ENCODE measurements at places on chromosomes 16 and 17.

GRCh38 chr17:28341516-28341915, 6.0 kb downstream of the TNFAIP1 start:
- no peak for DNase-seq

DNA sequence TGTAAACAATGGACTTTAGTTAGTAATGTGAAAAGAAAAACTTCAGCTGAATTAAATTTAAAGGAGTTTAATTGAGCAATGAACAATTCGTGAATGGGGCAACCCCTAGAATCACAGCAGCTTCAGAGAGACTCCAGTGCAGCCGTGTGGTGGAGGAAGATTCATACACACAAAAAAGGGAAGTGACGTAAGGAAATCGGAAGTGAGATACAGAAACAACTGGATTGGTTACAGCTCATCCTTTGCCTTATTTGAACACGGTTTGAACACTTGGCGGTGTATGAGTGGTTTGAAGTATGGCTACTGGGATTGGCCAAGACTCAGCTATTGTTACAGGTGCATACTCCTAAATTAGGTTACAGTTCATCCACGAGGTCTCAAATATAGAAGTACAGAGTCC, 460.4 kb upstream of the ASIC2 start:
- DNase-seq: peak; percentile 22

DNA sequence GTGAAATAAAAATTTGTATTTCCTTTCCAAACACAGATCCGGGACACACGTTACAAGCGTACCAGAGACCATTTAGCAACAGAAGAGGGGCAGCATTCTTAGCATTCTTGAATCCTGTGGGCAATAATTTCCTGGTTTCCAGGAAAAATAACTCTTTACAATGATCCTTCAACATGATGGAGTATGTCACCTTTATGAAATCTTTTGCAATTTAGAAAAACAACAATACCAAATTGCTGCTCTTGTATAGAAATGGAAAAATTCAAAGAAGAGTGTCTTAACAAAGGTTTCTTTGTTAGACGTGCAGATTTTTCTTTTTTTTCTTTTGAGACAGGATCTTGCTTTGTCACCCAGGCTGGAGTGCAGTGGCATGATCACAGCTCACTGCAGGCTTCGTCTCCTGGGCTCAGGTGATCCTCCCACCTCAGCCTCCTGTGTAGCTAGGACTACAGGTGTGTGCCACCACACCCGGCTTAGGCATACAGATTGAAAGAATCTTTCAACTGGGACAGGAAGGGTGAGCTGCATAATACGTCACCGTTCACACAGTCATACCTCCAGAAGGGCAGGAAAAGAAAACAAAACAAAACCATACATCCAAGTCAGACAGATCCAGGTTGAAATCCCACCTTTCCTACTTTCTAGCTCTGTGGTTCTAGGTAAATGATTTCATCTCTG, 10.8 kb upstream of the GCSH start:
- no peak for DNase-seq

GRCh38 chr16:77652399-77652798, 69.9 kb upstream of the NUDT7 start:
- no peak for DNase-seq

- DNase-seq: peak; percentile 98
Measured at GRCh38 chr16:28935924-28936783, 4.4 kb downstream of the CD19 start.

GRCh38 chr17:31653691-31654090, 205.4 kb downstream of the COPRS start:
- DNase-seq: peak; percentile 2

GRCh38 chr17:46027048-46027975, 28.3 kb downstream of the STH start:
- DNase-seq: no peak

GRCh38 chr17:41464682-41465081, 2.5 kb downstream of the KRT32 start:
- no peak for DNase-seq

GRCh38 chr16:28188085-28188916, 23.5 kb downstream of the XPO6 start:
- no peak for DNase-seq

- DNase-seq: no peak
Measured at GRCh38 chr17:60528828-60529227, 2.8 kb upstream of the APPBP2 start.

- DNase-seq: peak; percentile 96
Measured at GRCh38 chr17:41688641-41689496, at the start of gene EIF1. EIF1 (plus strand) TSS chr17:41688885; CDS start chr17:41689039, 154 bp downstream.

DNA sequence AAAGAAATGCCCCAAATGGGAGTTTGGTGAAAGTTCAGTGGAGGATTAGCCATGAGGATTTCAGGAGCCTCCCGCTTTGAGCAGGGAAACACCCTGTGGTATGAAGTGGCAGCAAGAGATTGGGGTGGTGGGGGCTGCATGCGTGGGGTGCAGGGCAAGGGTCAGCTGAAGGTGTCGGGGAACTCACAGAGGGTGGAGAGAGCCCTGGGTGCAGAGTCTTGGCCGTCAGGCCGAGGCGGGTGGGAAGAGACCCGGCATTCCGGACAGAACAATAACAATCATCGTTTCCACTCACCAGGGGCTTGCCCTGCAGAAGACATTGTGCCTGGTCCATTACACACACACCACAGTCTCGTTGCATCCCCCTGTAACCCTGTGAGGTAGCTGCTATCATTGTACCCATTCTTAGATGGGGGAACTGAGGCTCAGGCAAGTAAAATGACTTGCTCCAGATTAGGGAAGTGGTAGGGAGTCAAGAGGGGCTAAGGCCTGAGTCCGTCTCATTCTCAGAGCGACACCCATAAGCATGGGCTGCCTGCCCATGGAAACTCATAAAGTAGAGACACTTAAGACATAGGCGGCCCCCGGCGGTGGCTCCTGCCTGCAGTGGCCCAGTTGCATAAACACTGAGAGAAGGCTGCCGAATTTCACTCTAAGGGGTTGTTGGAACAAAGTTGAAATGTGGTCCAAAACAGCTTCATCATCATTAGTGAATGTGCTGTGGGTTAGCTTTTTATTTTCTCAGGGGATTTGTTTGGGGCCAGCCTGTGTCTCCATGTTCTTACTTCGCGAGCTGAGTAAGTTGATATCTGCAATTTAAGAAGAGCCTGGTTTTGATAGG, 93.3 kb downstream of the CMIP start:
- DNase-seq: no peak

DNA sequence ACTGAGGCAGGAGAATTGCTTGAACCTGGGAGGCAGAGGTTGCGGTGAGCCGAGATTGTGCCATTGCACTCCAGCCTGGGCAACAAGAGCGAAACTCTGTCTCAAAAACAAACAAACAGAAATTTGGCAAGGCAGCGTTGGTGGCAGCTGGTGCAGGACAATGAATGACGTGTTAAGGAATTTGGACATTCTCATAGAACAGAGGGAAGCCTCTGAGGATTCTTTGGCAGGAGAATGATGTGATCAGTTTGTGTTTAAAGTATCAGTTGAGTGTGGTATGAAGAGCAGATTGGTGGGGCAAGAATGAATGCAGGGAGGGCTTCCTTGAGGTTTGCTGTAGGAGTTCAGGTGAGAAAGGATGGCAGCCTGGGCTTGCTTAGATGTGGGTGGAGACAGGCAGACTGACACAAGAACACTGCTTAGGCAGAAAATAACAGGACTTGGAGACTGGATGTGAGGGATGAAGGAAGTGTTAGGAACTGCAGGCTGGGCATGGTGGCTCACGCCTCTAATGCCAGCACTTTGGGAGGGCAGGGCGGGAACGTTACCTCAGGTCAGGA, 4.8 kb downstream of the CYB5D2 start:
- no peak for DNase-seq

DNA sequence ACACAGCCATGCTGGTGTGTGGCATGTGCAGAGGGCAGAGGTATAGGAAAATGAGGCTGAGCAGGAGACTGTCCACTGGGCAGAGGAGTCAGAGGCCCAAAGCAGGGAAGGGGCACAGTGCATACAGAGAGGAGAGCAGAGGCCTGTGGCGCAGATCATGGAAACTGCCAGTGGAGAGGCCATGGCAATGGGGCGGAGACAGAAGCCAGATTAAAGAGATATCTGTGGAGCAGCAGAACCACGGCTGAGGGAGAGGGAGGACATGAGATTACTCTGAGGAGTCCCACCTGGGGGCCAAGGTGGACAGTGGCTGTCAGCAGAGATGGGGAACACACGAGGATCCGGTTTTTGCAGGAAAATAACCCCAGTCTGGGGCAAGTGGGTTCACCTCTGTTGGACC, 43.3 kb downstream of the RANBP10 start:
- no peak for DNase-seq

DNA sequence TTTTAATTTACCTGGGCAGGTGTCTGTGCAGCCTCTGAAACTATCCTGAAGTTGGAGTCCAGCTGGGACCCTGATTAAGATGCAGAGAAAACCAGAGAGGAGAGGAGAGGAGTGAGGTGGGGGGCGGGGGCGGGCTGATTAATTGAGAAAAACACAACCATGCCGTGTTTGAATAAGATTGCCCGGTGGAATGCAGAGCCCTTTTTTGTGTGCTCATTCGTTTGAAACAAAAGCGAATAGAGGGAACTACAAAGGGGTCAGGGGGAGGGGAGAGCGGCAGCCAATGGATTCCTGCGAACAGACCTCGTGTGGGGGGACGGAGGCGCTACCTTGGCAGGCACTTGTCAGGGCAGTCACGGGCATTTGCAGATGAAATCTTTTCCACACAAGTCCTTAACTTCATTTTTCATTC, 355.8 kb downstream of the SOX9 start:
- DNase-seq: no peak

- no peak for DNase-seq
Measured at GRCh38 chr17:29570521-29570920, 2.0 kb downstream of the TP53I13 start.

GRCh38 chr17:64658931-64659330, 3.2 kb downstream of the SMURF2 start:
- no peak for DNase-seq

DNA sequence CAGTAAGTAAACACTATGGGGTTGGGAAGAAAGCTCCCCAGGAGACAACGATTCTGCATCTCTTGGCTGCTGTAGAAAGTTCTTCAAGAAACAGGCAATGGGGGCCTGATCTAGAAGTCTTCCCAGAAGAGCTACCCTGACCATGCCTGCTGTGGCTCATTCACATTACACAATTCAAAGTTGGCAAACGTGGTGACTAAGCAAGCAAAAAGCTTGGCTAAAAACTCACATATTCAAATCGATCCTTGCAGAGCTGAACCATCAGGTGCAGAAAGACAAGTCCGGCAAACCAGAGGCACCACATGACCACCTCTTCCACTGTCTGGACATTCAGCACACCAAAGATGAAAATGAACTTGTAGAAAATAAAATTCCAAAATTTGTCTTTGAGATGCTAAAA, 16.1 kb downstream of the AMFR start:
- DNase-seq: no peak

GRCh38 chr17:63402431-63403212, 43.5 kb downstream of the CYB561 start:
- no peak for DNase-seq

DNA sequence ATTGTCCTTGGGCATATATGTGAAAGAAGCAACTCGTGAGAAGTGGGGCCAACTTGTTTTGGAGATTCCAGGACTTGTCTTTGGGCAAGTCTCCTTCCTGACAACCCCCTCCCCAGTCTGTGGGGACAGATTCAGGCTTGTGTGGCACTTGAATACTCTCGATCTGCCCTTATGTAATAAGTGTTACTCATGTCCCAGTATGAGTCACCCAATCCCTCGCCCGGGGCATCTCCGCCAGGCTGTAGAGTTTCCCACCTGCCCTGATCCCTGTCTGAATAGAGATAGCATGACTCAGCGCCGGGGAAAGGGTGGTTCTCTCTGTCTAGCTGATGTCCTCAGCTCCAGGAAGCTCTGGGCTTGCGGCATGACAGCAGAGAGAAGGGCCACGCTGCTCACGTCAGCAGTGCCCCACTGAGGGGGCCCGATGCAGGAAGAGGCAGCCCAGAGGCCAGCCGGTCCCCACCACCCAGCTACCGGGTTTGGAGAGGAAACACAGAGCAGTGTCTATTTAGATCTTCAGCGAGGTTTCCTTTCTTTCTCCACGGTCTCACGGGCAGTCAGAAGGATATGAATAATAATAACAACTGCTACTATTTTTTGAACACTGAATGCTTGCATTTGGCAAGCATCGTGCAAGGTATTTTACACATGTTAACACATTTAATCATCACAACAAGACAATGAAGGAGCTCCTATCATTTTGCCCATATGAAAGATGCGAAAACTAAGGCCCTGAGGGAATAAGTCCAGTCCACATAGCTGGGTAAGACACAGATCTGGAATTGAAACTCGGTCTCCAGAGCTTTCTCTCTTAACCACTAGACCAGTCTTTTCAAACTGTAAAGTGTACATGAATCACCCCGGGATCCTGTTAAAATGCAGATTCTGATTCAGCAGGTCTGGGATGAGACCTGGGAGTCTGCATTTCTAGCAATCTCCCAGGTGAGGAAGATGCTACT, 426.7 kb upstream of the MAF start:
- DNase-seq: peak; percentile 76

- DNase-seq: no peak
Measured at GRCh38 chr17:33910200-33910857, 344.8 kb upstream of the CCL2 start.

GRCh38 chr17:27783440-27784350, 16.6 kb downstream of the NOS2 start:
- no peak for DNase-seq

GRCh38 chr16:11963706-11964105, 1.3 kb upstream of the TNFRSF17 start:
- no peak for DNase-seq

DNA sequence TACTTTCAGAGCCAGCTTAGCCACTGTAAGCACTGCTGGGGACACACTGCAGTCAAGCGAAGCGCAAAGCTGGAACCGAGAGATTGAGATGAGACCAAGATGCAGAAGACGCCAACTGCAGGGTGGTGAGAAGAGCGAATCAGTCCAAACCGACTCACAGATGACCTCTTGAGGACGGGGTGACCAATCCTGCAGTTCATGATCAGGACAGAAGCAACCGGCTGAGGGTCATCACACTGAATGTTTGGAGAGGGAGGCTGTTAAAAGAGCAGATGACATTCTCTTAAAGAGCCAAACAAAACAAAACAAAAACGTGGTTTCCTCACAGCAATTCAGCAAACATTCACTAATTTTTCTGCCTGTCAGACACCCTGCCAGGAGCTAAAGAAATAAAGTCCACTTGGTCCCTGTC, 8.5 kb downstream of the HASPIN start:
- DNase-seq: no peak

GRCh38 chr16:19722269-19722952, 4.3 kb downstream of the IQCK start:
- peak; percentile 74 for DNase-seq

DNA sequence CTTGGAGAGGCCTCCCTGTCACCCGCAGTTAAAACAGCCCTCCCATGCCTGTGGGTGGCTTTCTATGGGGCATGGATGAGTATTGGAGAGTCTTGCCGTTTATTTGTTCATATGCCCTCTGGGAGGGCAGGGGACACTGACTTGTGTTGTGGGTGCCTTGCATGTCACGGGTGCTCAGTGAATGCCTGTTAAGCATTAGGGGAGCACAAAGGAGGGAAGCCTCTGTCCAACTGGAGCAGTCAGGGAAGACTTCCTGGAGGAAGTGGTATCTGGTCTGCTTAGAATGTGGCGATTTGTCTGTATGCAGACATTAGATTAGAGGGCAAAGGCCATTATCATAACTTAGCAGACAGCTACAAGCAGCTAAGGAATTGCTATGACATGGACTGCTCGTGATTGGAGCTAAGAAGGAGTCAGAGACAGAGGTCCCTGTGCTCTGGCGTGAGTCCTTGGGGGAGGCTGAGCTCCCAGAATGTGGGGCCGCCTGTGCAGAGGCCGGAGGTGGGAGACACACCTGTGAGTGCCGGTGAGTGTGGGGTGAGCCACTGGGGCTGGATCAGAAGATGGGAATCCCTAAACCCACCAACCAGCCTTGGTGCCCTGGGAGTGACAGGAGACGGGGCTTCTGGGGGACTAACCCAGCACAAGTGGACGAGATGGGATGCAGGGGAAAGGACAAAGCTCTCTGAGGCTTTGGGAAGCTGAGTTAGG, 286.1 kb downstream of the SEC14L1 start:
- peak; percentile 47 for DNase-seq

Data from K562 (cell line).